ENCODE measurements at places on chromosomes 5 and 9.

GRCh38 chr9:114124666-114125475 lies 25.8 kb upstream of the KIF12 start:
- no peak for DNase-seq

DNA sequence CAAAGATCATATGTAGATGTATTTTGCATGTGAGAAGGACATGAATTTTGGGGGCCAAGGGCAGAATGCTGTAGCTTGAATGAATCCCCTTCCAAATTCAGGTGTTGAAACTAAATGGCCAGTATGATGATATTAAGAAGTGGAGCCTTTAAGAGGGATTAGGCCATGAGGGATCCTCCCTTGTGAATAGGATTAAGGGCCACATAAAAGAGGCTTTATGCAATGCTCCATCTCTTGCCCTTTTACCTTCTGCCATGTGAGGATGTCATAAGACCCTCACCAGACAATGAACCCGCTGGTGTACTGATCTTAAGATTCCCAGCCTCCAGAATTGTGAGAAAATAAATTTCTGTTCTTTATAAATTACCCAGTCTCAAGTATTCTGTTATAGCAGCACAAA lies 206.1 kb downstream of the YTHDC2 start:
- no peak for DNase-seq

DNA sequence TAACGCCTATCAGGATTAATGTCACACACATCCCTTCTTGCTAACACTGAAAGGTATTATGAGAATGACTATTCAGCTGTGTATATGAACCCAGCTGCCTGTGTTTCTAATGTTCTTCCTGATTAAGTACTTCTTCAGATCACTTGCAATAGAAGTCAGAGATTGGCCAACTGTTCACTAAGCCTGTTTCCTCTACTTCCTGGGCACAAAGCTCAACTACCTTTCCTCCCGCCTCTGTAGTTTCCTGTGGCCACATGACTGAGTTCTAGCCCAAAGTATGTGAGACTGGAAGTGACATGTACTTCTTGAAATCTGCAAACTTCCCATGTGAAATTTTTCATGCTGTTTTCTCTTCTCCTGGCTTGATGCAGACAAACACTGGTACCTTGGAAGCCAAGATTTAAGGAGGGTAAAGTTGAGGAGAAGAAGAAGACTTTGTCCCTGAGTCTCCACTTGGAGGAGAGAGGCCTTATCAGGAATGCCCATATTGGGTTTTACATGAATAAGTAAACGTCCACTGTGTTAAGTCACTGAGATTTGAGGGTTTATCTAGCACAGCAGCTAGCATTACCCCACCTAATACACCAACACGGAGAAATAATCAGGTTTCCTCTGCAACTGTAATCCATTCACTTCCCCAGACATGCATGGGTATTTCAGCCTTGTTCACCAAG lies 58.6 kb downstream of the SLIT3 start:
- DNase-seq, result no peak

GRCh38 chr5:160197341-160198144 lies 31.8 kb upstream of the FABP6 start:
- DNase-seq, result no peak

DNA sequence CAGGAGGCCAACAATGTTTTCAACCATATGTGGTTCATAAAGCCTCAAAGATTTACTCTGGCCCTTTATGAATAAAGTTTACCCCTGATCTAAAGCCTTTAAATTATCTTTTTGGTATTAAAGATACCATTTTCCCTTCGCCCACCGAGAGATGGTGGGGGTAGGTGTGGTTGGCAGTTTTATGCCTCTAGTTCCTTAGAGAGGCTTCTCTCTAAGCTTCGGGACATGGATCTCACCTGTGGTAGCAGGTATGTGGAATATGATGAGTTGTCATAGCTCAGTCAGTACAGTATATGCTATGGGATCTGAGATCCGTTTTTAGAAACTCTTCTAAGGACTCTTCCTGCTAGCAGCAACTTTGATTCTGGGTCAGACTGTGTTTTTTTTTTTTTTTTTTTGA lies 2.3 kb downstream of the UQCRQ start:
- DNase-seq, result no peak

- no peak for DNase-seq
Observed at GRCh38 chr9:93670208-93671019, 94.0 kb downstream of the PHF2 start.

- no peak for DNase-seq
Observed at GRCh38 chr9:15068261-15068660, 158.0 kb upstream of the FREM1 start.

DNA sequence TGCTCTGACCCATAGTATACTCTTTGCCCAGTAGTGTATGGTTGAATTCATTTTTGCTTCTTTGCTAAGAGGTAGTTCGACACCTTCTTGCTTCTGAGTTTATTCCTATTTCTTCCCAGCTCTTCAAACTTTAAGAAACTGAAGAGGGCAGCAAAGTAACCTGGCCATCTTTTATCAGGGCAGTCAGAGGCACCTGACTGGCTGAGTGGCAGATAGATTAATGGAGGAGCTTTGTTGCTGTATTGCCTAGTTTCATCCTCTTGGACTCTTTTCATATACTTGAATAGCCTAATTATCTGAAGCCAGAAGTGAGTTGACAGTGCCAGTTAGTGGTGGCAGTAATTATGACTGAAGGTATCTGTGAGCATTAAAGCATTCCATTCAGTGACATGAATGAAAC lies 82.5 kb downstream of the UHRF2 start:
- DNase-seq, result no peak

DNA sequence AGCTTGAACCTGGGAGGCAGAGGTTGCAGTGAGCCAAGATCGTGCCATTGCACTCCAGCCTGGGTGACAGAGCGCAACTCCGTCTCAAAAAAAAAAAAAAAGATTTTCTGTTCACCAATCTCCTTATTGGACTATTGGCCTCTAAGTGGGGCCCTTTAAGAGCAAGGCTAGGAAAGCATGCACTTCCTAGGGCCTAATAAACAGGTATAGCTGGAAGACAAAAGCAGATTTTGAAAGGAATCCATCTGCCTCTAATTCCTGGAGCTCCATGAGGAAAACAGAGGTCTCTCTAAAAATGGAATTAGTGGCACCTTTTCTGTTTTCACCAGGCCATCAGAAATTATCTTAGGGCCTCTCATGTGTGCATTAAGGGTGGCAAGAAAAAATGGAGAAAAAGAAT lies 70.0 kb downstream of the RGMB start:
- DNase-seq, result no peak

- DNase-seq, result no peak
Observed at GRCh38 chr9:106066940-106067524, 372.7 kb downstream of the TMEM38B start.

- peak; percentile 30 for DNase-seq
Observed at GRCh38 chr5:137395011-137395755, 103.9 kb downstream of the SPOCK1 start.

GRCh38 chr9:95857896-95858295 lies 17.6 kb upstream of the ERCC6L2 start:
- no peak for DNase-seq

DNA sequence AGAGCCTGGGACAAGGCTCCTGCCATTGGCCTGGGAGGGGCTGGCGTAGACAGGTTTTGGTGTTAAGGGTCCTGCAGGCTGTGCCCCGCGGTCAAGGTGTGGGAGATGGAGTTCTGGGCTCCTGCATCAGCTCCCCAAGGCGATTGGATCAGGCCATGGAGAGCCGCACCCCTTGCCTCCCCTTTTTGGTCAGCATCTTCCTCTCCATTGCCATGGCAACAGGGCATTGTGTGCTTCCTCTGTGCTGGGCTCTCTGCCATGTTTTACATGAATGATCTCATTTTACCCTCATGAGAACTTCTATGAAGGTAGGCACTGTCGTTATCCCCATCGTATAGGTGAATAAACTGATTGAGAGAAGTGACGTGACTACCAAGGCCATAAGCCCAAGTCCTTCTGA lies 344.3 kb upstream of the CLINT1 start:
- DNase-seq, result peak; percentile 4

DNA sequence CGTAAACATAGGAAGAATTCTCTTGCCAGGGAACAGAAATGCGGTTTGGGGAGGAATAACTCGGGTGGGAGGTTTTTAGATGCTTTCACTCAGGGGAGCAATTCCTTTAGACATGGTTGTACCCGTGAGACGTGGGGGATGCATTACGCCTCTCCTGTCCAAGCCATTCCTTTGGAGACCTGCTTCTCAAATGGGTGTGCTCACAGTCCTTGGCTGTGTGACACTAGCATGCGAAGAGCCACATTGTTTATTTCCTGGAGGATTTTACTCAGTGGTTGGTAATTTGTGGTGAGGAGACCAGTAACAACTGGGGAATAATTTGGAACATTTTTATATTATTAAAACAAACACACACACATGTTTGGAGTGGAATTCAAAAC lies 18.5 kb downstream of the COL15A1 start:
- DNase-seq, result no peak

GRCh38 chr9:101585740-101586139 lies 9.0 kb downstream of the PPP3R2 start:
- no peak for DNase-seq

GRCh38 chr9:137465720-137466388 lies 6.7 kb upstream of the NSMF start:
- no peak for DNase-seq

DNA sequence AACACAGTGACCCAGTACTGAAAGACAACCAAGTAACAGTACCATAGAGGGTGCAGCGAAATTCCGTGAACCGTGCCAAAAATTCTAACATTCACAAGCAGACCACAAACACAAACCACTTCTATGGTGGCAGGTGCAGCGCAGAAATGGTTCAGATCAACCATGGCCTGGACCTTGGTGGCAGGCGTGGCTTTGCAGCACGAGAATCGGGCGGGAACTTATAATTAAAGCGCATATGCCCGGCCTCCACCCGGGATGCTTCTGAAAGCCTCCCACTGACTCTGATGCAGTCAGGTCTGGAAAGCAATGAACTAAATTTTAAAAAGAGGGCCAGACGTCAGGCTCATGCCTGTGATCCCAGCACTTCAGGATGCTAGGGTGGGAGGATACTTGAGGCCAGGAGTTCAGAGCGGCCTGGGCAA lies 68.0 kb upstream of the TBC1D9B start:
- no peak for DNase-seq

GRCh38 chr5:23450187-23450586 lies 57.2 kb upstream of the PRDM9 start:
- DNase-seq, result no peak

DNA sequence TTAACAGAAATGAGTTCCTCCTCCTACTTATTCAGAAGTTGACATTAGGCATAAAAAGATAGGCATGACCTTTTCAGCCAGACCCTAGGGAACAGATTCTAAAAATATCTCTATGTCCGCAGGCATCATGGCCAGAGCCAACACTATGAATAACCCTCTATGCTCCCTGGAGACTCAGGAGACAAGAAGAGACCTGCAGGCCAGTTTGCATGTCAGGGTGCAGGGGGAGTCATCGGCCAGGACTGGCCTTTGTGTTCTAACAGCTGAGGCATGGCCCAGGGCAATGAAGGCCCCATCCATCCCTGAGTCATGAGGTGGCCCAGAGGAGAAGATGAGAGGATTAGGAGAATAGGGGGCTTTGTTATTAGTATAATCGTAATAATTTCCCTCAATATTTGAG lies 93.8 kb downstream of the TMEM215 start:
- no peak for DNase-seq

- DNase-seq, result no peak
Observed at GRCh38 chr5:135207866-135208265, 173.8 kb upstream of the PITX1 start.

DNA sequence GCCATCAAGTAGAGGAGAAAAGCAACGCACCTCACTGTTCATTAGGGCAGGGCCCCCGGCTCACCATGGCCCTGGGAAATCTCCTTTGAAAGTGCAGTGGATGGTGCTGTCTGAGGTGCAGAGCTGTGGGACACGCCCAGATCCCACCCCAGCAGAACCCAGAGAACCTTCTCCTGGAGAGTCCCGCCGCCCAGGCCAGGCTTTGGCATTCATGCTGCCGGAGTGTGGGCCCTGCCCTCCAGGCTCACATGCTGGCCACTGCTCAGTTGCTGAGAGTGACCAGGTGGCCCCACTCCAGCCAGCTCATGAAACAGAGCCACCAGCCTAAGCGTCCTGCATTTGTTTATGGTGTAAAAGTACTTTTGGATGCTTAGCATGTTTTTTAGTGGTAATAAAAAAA lies 23.8 kb upstream of the LRRC14B start:
- no peak for DNase-seq

DNA sequence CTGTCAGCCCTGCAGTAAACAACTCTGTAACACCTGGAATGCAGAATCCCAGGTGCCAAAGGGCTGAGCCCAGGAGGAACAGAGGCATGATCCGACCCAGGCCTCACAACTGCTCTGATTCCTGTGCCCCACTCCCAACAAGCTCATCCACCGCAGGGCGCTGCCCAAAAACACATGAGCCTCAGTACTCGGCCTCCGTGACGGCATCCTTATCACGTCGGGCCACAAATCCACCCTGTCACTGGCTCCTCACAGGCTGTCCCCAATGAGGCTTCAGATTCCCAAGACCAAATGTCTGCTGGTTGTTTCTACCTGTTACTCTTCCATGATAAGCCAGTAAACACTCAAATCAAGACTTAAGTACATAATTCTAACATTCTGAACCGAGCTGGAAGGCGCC lies 15.2 kb downstream of the QSOX2 start:
- no peak for DNase-seq

GRCh38 chr5:59785676-59786333 lies 107.7 kb downstream of the PDE4D start:
- no peak for DNase-seq

DNA sequence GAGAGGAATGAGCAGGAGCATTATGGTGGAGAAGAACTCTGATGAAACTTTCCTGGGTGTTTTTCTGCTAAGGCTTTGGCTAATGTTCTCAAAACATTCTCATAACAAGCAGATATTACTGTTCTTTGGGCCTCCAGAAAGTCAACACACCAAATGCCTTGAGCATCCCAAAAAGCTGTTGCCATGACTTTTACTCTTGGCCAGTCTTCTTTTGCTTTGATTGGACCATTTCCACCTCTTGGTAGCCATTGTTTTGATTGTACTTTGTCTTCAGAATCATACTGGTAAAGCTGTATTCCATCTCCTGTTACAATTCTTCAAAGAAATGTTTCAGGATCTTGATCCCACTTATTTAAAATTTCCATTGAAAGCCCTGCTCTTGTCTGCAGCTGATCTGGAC lies 139.6 kb downstream of the MAN2A1 start:
- DNase-seq, result no peak

DNA sequence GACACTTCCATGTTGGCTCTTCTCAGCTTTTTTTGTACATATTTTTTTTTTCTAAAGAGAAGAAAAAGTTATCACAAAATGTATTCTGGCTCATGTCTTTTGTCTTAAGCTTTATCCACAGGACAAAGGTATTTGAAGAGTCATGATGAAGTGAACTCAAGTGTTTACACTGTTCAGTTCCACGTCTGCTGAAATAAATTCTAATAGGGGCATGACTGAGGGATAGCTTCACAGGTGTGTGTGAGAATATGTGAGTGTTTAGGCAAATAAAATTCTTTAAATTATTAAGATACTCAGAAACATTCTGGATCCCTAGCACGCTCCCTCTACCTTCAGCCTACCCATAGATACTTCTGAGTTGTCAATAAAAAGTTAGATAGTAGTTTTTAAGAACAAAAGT lies 59.8 kb downstream of the BAAT start:
- DNase-seq, result no peak

- peak; percentile 62 for DNase-seq
Observed at GRCh38 chr9:19512103-19512832, 103.5 kb downstream of the ACER2 start.

- no peak for DNase-seq
Observed at GRCh38 chr9:132108728-132109127, 29.1 kb upstream of the MED27 start.
